ENCODE measurements at places on chromosomes 2 and 18. TPM values are rescaled to one million over a fixed set of nuclear protein-coding genes. Genes with fewer than 3 reads are reported as not detected.

Gene ZAP70
- total RNA-seq, result not detected

Gene SLC66A2
- 40.8 TPM for total RNA-seq

Gene NDUFAF7
- total RNA-seq, result 11.2 TPM

Gene KCNG2
- not detected for total RNA-seq

Gene KRTCAP3
- total RNA-seq, result not detected

Gene CHST10
- 10.6 TPM for total RNA-seq

Gene CLEC4F
- total RNA-seq, result not detected

Gene CHN1
- 153 TPM for total RNA-seq

Gene GPR45
- total RNA-seq, result 0.22 TPM

Gene L3MBTL4
- not detected for total RNA-seq

Gene TLX2
- total RNA-seq, result not detected

Gene CCDC121
- total RNA-seq, result 0.88 TPM

Data from placental pericyte (primary cell).